ENCODE measurements at places on chromosomes 1 and 21. TPM values are rescaled to one million over a fixed set of nuclear protein-coding genes. Genes with fewer than 3 reads are reported as not detected.

DNA sequence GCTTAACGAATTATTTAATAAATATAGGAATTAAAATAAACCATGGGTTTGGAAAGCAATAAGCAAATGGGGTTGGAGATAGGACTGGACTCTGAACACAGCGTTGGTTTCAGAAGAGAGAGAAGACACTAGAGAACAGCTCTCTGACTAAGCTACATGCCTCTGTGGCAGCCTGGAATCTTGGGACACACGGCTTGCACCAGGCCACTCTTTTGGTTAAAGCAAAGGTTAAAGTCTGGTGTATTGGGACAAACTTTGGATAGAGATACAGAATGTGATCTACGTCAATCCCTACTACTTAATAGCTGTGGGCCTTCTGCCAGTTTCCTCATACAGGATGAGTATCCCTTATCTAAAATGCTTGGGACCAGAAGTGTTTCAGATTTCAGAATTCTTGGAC, 49.7 kb upstream of the HSD17B7 start:
- no peak for DNase-seq

- DNase-seq, result no peak
Measured at GRCh38 chr1:15330028-15330427, 79.7 kb upstream of the EFHD2 start.

GRCh38 chr1:45685308-45686014, 872 bp downstream of the GPBP1L1 start:
- DNase-seq, result no peak

DNA sequence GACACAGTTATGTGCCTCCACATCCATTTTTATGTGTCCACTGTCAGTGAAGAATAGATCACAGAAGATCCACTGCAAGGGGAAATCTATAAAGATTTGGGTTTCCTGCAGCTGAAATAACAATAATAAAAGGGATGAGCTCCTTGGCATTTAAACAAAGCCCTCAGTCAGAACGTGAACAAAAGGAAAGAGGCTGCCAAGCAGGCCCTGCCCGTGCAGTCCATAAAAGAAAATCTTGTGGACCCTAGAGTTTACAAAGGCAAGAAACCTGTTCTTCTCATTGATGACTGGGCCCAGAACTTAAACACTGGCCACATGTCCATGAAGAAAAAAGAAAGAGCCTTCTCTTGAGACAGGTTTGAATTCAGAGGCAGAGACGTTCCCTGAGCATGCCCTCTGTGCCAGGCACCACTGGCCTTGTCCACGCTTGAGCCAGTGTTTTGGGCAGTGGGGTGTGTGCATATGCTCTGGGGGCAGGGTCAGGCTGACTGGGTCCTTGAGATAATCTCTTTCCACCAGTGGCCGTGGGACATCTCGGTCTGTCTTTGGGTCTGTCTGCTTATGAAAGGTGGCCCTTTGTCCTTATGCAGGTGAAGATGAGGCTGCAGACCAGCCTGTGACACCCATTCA, 142.7 kb downstream of the HIVEP3 start:
- DNase-seq, result no peak

Gene SHISAL2A
- total RNA-seq, result 14.2 TPM
